Cardiac atrium fibroblast (primary cell): ENCODE measurements at places on chromosomes 12 and 14. TPM values are rescaled to one million over a fixed set of nuclear protein-coding genes. Genes with fewer than 3 reads are reported as not detected.

The BHLHE41 gene
- total RNA-seq, result 1.3 and 5.0 TPM in 2 replicates

The HCAR3 gene
- total RNA-seq, result not detected in 2 replicates

The TSPAN19 gene
- not detected in 2 replicates for total RNA-seq

The PFKM gene
- 26.5 and 50.2 TPM in 2 replicates for total RNA-seq

The TMTC2 gene
- 5.2 and 6.2 TPM in 2 replicates for total RNA-seq

The IFNG-AS1 gene
- total RNA-seq, result not detected in 2 replicates

The KLHL33 gene
- 0.49 TPM in 1 of 2 replicates, not detected in the other for total RNA-seq

The TIMM9 gene
- 26.4 and 70.0 TPM in 2 replicates for total RNA-seq

The ALDH2 gene
- 79.1 and 83.8 TPM in 2 replicates for total RNA-seq

The DIO2 gene
- total RNA-seq, result 4.0 and 12.5 TPM in 2 replicates

The STAC3 gene
- total RNA-seq, result not detected in 2 replicates

The INSM2 gene
- total RNA-seq, result not detected in 2 replicates

The BICDL1 gene
- total RNA-seq, result not detected in 2 replicates

The USP5 gene
- 48.9 and 59.5 TPM in 2 replicates for total RNA-seq

The IKZF4 gene
- total RNA-seq, result 0.90 and 1.1 TPM in 2 replicates

The STRAP gene
- 140 and 152 TPM in 2 replicates for total RNA-seq

The AICDA gene
- not detected in 2 replicates for total RNA-seq

The RD3L gene
- total RNA-seq, result not detected in 2 replicates

The HOXC11 gene
- total RNA-seq, result not detected in 2 replicates

The SIX1 gene
- under 0.01 and 0.18 TPM in 2 replicates for total RNA-seq

The DAAM1 gene
- 19.4 and 48.4 TPM in 2 replicates for total RNA-seq

The ADCY6 gene
- total RNA-seq, result 17.5 and 37.4 TPM in 2 replicates

The LPAR5 gene
- not detected in 2 replicates for total RNA-seq

The ABHD12B gene
- total RNA-seq, result not detected in 2 replicates

The CMA1 gene
- total RNA-seq, result not detected in 2 replicates

The KRT6A gene
- not detected in 2 replicates for total RNA-seq

The GARIN6 gene
- total RNA-seq, result not detected in 2 replicates

The TAS2R50 gene
- 0.49 TPM in 1 of 2 replicates, not detected in the other for total RNA-seq

The RTL1 gene
- total RNA-seq, result not detected in 2 replicates

The OAS1 gene
- 1.1 and 3.6 TPM in 2 replicates for total RNA-seq

The KRT5 gene
- total RNA-seq, result not detected in 2 replicates

The AMIGO2 gene
- total RNA-seq, result 3.1 and 3.9 TPM in 2 replicates

The C12orf76 gene
- total RNA-seq, result 7.6 and 12.5 TPM in 2 replicates

The AMDHD1 gene
- not detected in 2 replicates for total RNA-seq

The SLC6A12 gene
- total RNA-seq, result not detected in 2 replicates
